ENCODE measurements at places on chromosomes 1 and 21.

DNA sequence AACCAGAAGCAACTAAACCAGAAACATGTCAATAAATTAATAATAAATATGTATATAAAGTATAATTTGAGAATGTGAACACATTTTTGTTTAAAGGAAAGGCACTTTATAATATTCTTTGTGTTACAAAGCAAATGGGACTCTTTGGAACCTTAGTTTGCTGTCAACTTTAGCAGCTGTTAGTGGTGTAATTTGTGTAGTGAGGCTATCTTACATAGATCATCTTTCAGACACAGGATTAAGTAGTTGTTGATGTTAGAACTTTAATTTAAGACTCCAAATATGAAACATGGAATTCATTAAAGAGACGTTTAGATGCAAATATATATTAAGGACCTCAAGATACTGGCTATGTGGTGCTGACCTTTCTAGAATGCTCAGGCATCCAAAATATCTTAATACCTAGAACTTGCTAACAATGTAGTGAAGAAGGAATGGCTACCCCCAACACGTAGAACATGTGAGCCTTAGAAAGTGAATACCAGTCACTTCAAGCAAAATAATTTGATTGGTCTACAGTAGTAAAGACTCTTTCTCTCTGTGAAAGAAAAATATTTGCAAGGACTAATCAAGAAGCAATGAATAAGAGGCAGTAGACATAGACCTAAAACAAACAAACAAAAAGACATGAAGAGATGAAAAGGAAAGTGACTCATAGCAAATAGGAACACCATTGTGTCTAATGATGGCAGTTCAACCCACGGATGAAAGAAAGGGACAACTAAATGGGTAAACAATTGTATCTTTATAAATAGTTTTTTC is 811.4 kb downstream of the USP25 start:
- no peak for DNase-seq

DNA sequence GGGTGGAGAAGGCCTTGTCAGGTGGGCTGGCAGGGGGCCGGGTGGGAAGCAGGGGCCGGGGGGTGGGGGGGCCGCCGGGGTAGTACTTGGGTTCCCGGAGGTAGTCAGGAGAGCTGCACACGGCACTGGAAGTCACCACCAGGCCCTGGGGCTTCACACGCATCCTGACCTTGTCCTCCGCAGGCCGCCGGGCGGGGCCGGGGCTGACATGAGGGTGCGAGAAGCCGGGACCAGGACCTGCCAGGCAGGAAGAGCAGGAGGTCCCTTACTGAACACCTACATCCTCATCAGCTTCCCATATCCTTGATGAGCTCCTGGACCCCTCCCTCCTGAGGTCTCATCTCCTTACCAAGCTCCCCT is 52.0 kb downstream of the AHDC1 start:
- no peak for DNase-seq

DNA sequence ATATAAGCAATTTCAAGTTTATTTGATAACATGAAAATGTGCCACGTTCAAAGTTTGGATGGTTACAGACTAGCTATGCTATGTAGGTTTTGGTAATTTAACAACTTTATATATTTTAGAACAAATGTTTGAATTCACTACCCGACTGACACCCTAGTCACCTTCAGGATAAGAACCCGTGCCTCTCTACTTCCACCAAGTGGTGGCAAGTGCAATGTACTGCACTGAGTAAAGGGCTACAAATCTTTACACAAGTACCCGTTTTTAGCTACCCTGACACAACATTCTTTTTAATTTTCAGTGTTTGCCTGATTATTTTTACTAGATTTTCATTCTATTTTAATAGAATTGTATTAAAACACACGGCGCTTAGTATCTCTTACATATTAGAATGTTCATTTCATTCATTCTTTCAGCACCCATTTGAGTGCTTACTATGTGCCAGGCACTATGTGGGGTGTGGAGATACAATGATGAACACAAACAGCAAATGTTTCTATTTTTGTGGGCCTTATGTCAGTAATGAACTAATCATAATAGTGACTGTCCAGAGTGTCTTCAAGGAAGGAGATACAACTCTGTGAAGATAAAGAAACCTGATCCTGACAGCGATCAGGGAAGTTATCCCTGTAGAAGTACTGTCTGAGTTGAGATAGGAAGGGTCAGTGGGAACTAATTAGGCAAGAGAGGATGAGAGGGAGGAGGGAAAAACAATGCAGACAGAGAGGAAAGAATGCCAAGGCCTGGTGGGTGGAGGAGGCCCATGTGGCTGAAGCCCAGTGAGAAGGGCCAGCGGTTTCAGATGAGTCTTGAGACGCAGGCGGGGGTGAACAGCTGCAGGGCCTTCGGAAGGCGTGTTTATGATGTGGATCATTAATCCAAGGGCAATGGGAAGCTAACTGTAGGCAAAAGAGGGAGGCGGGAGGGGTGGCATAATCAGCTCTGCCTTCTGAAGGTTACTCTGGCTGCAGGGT is 3.8 kb downstream of the LCA5L start:
- DNase-seq: peak; percentile 14

DNA sequence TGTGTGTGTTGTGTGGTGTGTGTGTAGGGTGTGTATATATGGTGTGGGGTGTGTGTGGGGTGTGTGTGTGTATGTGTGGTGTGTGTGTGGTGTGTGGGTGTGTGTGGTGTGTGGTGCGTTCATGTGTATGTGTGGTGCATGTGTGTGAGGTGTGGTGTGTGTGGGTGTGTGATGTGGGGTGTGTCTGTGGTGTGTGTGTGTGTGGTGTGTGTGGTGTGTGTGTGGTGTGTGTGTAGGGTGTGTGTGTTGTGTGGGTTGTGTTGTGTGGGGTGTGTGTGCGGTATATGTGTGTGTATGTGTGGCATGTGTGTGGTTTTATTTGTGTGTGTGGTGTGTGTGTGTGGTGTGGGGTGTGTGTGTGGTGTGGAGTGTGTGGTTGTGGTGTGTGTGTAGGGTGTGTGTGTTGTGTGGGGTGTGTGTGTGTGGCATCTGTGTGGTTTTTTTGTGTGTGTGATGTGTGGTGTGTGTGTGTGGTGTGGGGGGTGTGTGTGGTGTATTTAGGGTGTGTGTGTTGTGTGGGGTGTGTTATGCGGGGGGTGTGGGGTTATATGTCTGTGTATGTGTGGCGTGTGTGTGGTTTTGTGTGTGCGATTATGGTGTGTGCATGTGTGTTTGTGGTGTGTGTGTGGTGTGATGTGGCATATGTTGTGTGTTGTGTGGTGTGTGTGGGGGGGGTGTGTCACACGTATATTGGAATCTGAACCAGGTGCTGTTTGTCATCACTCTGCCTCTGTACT is 17.1 kb upstream of the ZBTB21 start:
- DNase-seq: no peak

DNA sequence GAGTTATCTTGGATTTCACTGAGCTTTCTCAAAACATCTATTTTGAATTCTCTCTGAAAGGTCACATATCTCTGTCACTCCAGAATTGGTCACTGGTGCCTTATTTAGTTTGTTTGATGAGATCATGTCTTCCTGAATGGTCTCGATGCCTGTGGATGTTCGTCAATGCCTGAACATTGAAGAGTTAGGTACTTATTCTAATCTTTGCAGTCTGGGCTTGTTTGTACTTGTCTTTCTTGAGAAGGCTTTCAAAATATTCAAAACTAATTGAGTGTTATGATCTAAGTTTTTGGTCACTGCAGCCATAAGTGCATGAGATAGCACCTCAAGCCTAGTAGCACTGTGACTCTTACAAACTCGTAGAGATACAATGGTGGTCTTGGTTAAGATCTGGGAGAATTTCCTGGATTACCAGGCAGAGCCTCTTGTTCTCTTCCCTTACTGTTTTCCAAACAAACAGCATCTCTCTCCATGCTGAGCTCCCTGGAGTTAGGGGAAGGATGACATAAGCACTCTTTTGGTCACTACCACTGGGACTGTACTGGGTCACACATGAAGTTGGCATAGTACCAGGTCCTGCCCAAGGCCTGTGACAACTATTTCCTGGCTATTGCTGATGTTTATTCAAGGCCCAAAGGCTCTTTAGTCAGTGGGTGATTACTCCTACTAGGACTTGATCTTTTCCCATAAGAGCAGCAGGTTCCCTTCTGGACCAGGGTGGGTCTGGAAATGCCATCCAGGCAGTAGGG is 25.6 kb downstream of the SLC22A15 start:
- no peak for DNase-seq

GRCh38 chr1:161082483-161082882 is 6.9 kb downstream of the NECTIN4 start:
- DNase-seq: no peak

GRCh38 chr1:36831186-36831810 is 203.0 kb downstream of the GRIK3 start:
- no peak for DNase-seq

GRCh38 chr1:205444300-205444930 is 11.4 kb downstream of the BLACAT1 start:
- DNase-seq: no peak

DNA sequence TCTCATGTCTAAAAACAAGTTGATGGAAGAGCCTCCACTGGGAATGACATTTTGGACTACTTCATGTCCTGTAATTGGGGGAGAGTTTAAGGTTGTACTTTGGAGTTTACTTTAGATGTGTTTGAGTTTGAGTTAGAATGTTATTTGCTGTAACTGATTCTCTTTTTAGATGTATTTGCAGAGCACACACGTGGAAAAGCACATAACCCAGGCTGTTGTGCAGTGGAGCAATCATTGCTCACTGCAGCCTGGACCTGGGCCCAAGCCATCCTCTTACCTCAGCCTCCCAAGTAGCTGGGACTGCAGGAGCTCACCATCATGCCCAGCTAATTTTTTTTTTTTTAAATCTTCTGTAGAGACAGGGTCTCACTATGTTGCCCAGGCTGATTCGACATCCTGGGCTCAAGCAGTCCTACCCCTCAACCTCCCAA is 36.7 kb upstream of the SH3D21 start:
- DNase-seq: no peak

- DNase-seq: no peak
Measured at GRCh38 chr1:1079408-1080121, 5.5 kb upstream of the RNF223 start.

DNA sequence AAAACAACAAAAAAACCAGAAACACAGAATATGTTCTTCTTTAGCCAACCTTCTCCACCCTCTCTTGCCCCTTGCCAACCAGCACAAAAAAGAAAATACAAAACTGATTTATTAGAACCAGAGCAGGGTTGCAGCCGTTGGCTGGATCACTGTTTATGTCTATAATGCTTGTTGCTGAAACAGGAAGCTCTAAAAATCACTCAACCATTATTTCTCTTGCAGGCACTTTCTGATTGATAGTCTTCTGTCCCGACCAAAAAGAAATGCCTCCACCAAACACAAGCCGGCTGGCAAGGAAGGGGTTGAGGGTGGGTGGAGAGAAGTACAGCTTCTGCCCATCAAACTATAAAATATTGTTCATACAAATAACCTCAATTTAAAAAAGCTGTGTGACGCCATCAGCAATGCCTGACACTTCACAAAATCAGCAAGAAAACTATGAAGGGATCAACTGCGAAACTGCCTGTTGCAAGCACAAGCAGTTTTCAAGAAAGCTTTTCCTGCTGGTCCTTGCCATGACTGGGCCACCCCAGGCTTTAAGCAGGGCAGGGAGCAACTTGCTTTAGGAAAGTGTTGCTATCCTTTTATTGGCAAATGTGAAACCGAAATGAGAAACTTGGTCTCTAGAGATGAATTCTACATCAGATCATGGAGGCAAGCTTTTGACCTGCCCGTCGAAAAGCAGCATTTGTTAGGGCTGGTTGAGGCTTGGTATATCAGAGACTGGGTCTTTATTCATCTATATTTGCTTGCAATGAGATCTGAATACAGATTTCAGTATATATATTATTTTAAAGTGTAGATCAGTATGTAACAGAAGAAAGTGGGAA is 174.2 kb downstream of the RUNX1 start:
- no peak for DNase-seq

GRCh38 chr1:170168265-170168664 is 22.5 kb downstream of the NTMT2 start:
- no peak for DNase-seq

GRCh38 chr1:13992489-13993285 is 292.7 kb downstream of the PRDM2 start:
- DNase-seq: no peak

- DNase-seq: no peak
Measured at GRCh38 chr1:101618900-101619299, 377.8 kb downstream of the OLFM3 start.

GRCh38 chr1:110282395-110282794 is 56.8 kb upstream of the RBM15 start:
- no peak for DNase-seq

DNA sequence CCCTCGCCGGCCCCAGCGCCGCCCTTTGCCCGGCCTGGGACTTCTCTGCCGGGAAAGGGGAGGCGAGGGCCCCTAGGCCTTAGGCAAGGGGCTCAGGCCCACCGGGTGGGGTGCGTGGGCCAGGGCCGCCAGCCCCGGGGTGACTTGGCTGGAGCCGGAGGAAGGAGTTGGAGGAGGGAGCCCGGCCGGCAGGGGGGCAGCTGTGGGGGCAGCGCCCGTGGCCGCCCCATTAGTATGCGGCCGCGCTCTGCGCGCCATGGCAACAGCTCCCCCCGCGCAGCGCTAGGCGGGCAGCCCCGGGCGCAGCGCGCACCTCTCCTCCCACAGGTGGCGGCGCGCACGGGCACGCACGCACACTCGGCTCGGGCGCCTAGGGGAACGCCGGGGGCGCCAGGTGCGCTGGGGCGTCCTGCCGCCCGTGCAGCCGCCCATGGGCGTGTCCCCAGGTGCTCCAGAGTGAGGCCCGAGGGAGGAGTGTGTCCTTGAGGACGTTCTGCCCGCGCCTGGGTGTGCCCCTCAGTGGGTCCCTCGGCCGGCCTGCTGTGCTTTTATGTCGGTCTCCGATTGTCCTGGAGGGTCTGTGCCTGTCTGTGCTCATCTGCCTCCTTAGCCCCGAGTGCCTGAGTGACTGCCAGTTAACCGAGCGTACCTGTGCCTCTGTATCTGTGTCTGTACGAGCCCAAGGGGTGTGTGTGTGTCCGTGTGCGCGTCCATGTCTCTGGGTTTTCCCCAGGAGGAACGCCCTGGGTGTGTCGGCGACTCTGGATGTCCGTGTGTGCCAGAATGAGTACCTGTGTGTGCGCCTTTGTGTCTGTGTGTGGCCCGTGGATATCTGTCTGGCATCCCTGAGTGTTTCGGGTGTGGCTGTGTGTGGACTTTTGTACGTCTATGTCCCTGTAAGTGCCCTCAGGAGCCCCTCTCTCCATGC is 38.2 kb upstream of the WASF2 start:
- peak; percentile 38 for DNase-seq

GRCh38 chr21:31198575-31198974 is 145.5 kb downstream of the TIAM1 start:
- no peak for DNase-seq

GRCh38 chr1:119414950-119415349 is at the start of gene HSD3B2:
Gene HSD3B2 (plus strand): TSS chr1:119415150. CDS start chr1:119415420, 270 bp downstream.
- no peak for DNase-seq

- no peak for DNase-seq
Measured at GRCh38 chr1:11860083-11860482, 1.3 kb upstream of the NPPB start.

DNA sequence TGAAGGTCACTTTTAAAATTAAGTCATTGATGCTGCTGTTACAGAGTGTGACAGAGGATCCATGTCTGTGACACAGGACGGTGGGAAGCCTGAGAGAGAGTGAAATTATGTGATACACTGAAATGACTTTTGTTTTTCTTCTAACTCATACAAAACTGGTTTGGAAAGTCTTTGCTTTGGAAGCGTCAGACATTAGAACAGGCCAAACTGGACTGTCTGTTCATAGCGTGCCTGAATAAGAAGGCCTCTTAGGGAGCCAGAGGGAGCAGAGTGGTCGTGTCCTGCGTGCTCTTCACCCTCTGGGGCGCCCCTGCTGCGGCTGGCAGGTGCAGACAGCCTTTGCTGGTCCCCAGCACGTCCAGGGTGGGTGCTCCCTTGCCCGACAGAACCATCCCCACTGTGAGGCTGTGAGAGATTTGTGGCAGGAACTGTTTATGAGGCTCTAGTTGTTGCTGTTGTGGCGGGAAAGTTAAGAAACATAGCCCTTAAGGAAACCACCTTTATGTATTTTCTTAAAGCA is 19.7 kb upstream of the PGD start:
- DNase-seq: no peak
